ENCODE measurements at places on chromosomes 4 and X.

GRCh38 chr4:121960818-121961217, 9.0 kb upstream of the TRPC3 start:
- DNase-seq = no peak

DNA sequence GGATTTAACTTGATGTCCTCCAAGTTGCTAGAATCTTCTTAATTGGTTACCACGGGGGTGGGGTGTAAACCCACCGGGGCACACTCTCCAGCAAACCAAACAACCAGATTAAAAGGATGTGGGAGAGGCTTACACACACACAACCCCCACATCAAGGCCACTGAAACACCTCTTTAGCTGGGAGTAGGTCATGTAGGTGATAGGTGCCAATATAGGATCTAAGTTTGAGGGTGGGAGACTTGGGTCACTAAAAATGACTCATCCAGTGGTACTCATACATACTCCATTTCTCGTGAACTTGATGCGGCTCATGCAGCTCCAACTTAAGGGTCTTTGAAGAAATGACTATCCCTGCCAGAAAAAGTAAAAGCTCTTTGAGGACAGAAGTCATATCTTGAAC, 20.5 kb upstream of the CD40LG start:
- DNase-seq = no peak

DNA sequence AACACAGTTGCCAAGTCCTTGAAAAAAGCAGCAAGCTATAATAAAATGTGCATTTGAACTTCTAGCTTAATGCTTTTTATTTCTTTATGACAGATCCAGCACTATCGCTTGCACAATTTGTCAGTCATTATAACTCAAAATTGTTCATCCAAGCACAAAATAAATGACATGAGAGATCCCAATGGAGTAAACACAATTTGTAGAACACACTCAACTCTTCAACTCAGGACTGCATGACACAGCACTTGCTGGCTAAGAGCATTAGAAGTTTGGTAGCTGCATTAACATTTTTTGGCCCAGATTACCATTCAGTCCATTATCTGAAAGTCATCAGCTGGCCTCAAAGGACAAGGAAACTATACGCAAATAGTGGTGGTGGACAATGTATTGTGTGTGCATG, 530.1 kb downstream of the INPP4B start:
- DNase-seq = no peak

DNA sequence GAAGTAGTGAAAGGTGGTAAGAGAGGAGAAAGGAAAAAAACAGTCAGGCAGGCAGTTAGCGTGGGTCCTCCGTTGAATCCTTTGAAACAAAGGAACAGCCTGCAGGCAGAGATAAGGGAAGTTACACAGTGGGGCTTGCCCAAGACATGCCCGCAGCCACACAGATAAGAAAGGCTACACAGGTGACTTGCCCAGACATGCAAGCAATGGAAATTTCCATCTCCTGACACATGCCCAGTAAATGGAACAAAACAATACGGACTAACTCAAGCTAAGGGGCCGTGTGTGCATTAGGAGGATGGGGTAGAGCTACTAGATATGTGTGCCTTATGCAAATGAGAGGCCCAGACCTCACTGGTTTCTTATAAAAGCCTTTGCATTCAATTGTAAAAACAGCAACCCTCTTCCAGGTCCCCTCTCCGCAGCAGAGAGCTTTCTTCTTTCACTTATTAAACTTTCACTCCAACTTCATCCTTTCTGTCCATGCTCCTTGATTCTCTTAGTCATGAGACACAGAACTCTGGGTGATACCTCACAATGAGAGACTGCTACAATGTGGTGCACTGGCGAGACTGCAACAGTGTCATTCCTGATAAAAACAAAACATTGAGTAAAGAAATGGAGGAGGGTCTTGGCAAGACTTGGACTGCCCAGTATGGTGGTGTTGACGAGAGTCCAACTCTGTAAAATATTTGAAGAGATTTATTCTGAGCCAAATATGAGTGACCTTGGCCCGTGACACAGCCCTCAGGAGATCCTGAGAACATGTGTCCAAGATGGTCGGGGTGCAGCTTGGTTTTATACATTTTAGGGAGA, 997.4 kb upstream of the PRKX start:
- no peak for DNase-seq

- DNase-seq = no peak
Measured at GRCh38 chr4:47814618-47815295, 23.1 kb downstream of the CORIN start.

- no peak for DNase-seq
Measured at GRCh38 chr4:110793890-110794554, 171.1 kb upstream of the PITX2 start.

- DNase-seq = no peak
Measured at GRCh38 chr4:145818011-145818410, 120.6 kb downstream of the ZNF827 start.
